Activated CD4-positive, alpha-beta memory T cell treated with anti-CD3 and anti-CD28 coated beads, Interleukin-2, amount 10 ng/mL, durations not matched to agents 7 days and 5 days (primary cell): ENCODE measurements at places on chromosomes 1 and 21. TPM values are rescaled to one million over a fixed set of nuclear protein-coding genes. Genes with fewer than 3 reads are reported as not detected.

- DNase-seq: no peak
Observed at GRCh38 chr1:234668577-234668955, 58.6 kb upstream of the IRF2BP2 start.

GRCh38 chr1:38326856-38327255 is 280.3 kb upstream of the POU3F1 start:
- no peak for DNase-seq

DNA sequence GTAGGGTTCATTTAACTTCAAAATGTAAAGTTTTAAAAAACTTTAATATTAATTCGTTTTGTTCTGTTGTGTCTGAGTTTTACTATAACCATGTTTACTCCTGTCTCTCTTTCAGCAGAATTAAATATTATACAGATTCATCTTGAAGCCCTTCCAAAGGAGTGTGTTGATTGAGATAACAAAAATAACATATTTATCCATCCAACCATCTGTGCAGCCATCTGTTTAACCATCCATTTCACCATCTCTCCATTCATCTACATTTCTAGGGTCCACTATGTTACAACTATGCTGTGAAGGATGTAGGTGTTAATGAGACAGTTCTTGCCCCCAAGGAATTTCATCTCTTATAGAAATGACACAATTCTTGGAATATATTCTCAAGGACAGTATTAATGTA is 36.0 kb upstream of the GNG12 start:
- no peak for DNase-seq

DNA sequence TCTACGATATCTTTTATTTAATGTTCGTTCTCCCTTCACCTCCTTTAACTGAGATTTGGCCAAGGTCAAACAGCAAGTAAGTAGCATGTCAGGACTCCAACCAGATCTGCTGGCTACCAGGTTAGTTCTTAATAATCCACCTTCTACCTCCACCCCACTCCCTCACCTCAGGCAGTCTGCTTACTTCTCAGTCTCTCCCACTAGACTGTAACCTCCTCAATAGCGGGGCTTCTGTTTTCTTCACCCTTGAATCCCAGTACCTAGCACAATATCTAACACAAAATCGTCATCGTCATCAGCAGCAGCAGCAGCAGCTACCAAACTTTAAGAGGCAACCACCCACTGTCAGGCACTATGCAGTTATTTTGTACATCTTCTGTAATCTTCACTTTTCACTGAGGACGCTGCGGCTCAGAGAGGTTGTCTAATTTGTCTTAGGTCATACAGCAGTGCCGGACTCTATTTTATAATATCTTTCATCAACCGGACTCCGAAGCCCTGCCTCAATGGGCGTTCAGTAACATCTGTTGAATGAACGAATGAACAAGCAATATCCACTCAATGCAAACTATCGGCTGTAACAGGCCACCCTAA is 859 bp upstream of the MAGI3 start:
- no peak for DNase-seq

GRCh38 chr1:103761896-103762295 is 12.2 kb downstream of the AMY1C start:
- no peak for DNase-seq

DNA sequence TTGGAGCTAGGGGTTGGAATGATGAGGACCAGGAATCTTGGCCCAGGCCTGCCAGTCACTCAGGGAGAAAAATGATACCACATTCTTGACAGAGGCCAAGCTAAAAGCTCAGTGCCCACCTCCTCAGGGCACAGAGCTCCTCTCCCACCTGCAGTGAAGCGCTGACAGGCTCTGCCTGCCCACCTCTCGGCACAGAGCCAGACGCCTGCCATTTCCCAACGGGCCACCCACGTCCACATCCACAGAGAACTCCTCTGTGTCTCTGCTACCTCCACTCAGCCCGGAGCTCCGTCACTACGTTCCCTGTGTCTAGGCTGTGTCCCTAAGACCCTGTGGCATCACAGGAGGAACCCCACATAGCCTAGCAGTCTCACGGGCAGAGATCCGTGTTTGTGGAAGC is 60.8 kb downstream of the MRPL37 start:
- DNase-seq: no peak

DNA sequence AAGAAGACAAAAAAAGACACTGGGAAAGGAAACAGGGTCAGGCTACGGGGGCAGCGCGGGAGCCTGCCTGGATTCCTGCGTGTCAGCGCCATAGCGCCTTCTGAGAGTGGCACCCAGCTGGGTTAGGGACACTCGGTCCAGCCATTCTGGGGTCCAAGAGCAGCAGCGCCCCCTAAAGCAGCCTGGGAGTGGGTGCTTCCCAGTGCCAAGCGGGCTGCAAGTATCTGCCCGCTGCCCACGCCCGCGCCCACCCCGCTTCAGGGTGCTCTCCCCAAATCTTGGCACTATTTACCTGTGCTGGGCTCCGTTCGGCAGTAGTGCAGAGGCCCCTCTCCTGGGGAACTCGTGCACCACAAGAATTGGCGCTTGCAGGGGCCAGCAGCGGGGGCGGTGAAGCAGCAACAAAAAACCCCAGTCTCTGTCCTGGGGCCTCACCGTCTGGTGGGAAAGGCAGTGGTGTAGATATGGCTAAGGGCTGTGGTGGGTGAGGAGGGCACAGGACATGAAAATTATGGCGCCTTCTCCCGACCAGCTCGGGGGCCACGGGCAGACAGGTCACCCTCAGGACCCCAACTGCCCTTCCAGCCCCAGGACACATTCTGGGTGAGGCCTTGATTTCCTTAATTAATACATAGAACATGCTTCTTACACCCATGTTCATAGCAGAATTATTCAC is 24.1 kb upstream of the LBR start:
- no peak for DNase-seq

GRCh38 chr1:185498207-185498606 is 181.2 kb upstream of the IVNS1ABP start:
- no peak for DNase-seq

- DNase-seq: no peak
Observed at GRCh38 chr1:246608616-246609376, 42.5 kb downstream of the CNST start.

- DNase-seq: no peak
Observed at GRCh38 chr1:47759251-47759935, 237.8 kb downstream of the TRABD2B start.

GRCh38 chr1:28248273-28249012 is 10.9 kb upstream of the SESN2 start:
- peak; percentile 87 for DNase-seq

The PTPRC gene
- 724 TPM for total RNA-seq

The HFM1 gene
- total RNA-seq: not detected

The RAB3B gene
- total RNA-seq: 0.03 TPM

The PPP1R8 gene
- total RNA-seq: 51.2 TPM

The CXADR gene
- 0.55 TPM for total RNA-seq

The CD160 gene
- total RNA-seq: not detected

The SUSD4 gene
- 0.23 TPM for total RNA-seq

The TFB2M gene
- total RNA-seq: 7.4 TPM

The FAM177B gene
- total RNA-seq: not detected
